ENCODE measurements at places on chromosomes 5 and 9.

DNA sequence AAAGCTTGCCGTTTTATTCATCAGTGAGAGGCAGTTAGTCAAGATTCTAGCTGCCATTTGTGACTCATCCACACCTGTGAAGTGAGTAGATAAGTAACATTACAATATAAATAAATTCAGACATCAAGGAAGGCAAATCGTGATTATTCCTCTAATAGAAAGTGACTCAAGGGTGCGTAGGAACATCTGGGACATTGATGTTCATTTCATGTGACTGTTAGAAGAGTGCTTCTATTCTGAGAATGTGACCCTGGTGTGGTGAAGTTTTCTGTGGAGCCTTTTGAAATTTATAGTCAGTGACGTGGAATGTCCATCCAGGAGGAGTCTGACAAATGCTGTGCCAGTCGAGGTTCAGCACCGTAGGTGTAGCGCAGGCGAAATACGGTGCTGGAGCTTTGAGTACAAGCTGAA is 48.4 kb upstream of the FAM240B start:
- no peak for DNase-seq

DNA sequence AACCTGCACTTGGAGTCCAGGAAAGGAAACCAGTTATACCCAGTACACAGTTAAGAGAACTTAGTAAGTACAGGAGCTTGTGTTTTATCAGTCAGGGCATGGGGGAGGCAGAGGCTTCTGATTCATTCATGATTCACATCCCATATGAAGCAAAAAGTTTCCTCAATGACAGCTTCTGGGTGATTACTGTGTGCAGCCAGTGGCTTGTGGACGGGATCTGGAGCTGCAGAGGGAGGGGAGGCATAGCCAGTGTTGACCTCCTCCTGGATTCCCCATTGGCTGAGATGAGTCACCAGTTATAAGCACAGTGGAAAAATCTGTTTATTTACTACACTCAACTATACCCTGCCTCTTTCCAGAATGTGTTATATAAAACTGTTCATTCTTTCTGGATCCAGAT is 17.7 kb downstream of the IL31RA start:
- DNase-seq: peak; percentile 95

DNA sequence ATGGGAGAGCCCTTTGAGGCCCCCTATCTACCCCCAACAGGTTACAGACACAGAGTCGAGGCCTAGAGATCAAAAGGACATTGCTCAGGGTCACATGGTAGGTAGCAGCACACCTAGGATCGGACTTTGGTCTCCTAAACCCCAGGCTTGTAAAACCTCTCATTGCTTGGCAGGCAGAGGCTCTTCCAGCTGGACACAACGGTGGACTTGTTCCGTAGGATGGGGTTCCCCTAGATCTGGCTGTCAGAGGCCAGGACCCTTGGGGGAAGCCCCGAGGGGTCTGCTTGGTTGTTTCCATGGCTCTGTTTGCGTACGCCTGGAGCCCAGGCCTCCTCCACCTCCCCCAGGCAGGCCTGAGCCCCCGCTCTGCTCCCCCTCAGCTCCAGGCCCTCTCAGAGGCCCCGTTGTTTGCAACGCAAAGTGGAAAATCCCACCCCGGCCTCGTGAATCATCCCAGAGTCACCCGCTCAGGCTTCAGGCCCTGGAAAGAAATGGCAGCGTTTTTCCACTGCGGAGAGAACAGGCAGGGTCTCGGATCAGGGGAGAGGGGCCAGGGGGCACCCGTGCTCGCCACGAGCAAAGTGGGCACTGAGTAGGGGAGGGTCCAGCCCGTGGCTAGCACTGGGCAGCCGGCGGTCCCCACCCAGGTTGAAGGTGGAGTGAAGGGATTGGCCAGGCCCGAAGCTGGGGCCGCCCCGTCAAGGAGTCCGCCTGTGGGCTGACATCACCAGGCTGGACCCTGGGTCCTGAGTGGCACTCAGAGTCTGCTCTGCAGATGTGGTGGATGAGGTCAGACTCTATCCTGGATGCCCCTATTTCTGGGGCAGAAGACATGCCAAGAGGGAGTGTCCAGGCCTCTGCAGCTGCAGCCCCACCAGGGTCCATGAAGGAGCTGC is 19.8 kb downstream of the COL27A1 start:
- DNase-seq: no peak

DNA sequence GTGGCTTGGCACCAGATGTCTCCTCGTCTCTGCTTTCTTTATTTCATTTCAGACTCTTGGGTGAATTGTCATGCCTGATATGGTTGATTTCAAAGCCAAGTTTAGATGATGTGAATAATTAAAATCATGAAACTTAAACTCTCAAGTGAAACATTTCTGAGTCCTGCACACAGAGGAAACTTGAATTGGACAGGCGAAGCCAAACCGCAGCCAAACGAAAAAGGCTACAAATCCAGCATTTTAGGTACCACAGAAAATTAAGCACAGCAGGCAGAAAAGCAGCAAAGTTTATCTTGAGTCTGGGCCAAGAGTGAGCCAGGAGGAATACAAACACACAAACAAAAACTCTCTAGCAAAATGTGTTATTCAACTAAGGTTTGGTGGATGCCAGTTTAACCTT is 659.8 kb upstream of the KLF4 start:
- DNase-seq: no peak

DNA sequence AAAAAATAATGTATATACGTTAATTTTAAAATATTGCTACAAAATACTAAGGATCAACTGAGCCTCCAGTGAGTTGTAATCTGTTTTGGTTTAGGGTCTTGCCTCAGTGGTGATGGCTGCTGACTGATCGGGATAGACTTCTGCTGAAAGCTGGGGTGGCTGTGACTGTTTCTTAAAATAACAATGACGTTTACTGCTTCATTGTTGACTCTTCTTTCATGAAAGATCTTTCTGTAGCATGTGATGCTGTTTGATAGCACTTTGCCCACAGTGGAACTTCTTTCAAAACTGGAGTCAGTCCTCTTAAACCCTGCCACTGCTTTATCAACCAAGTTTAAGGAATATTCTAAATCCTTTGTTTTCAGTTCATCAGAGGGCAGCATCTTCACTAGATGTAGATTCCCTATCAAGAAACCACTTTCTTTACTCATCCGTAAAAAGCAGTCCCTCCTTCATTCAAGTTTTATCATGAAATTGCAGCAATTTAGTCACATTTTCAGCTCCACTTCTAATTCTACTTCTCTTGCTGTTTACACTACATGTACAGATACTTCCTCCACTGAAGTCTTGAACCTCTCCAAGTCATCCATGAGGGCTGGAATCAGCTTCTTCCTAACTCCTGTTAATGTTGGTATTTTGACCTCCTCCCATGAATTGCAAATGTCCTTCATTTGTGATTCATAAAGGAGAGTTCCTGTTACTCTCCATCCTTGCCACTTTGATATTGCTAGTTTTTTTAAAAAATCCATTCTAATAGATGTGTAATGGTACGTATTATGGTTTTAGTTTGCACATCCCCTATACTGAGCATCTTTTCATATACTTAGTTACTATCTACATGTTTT is 41.5 kb upstream of the PTPDC1 start:
- no peak for DNase-seq

DNA sequence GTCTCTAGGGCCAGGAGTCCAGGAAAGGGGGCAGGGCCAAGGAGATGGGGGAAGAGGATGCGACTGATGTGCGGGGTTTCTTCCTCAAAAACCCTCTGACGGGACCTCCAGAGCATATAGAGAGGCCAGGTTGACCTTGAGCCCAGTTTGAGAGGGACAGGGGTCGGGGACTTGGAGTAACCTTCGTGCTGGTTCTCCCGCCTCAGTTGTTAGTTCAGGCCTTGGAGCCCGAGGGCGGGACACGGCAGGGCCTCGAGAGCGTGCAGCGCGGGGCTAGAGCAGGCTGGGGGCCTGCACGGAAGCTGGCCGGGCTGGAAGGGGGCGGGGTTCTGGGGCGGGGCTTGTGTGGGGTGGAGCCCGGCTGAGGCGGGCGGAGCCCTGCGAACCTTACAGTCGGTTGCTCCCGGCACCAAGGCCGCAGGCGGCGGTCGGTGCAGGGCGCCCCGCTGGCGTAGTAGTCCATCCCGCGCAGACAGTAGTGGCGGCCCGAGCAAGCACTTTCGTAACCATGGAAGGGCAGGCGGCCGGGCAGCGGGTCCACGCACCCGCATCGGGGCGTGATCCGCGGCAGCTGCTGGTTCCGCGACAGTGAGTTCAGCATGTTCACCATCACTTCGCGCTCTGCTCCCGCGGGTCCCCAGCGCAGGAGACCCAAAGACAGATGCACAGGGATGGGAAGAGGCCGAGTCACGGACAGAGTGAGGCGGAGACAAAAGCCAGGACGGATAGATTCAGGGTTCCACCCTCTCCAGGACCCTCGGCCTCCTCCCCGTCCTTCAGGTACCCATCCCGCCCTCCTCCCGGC is 4.0 kb upstream of the MYORG start:
- DNase-seq: peak; percentile 66

GRCh38 chr9:137953683-137954438 is 76.3 kb downstream of the CACNA1B start:
- no peak for DNase-seq

- no peak for DNase-seq
These were observed 29.8 kb downstream of the ANKRD33B start for GRCh38 chr5:10593531-10594181.

GRCh38 chr9:92616655-92617111 is 53.2 kb downstream of the IPPK start:
- DNase-seq: peak; percentile 17

- peak; percentile 97 for DNase-seq
These were observed 77.8 kb upstream of the TARS1 start for GRCh38 chr5:33362915-33363314.

- DNase-seq: no peak
These were observed 149.3 kb upstream of the MTAP start for GRCh38 chr9:21653091-21653490.
